ENCODE measurements at places on chromosomes 1 and 21.

- no peak for DNase-seq
Observed at GRCh38 chr1:116999596-116999995, 2.0 kb upstream of the CD101 start.

GRCh38 chr1:77265180-77265579 lies 16.6 kb upstream of the AK5 start:
- no peak for DNase-seq

- DNase-seq = no peak
Observed at GRCh38 chr1:231926340-231926739, 299.8 kb downstream of the DISC1 start.

DNA sequence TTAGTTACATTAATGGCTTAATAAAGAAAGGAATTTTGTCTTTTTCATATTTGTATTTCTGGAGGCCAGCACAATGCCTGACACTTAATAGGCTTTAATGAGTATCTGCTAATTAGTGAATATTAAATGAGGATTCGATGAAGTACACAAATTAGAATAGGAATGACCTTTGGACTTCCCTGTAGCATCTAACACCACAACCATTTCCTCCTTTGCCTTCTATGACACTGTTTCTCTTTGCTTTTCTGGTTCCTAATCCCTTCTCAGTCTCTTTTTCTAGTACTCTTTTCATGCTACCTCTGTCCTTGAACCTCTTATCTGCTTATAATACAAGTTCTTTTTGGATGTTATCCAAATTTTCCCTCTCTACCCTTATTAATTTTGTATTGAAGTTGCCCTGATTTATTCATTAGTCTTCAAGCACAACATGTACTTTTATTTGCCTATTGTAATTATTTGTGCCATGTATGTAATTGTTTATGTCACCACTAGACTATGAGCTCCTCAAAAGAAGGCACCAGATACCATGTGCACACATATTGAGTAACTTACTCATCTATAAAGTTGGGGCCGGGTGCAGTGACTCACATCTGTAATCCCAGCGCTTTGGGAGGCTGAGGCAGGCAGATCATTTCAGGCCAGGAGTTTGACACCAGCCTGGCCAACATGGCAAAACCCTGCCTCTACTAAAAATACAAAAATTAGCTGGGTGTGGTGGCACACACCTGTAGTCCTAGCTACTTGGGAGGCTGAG lies 23.8 kb downstream of the RPS27 start:
- no peak for DNase-seq

DNA sequence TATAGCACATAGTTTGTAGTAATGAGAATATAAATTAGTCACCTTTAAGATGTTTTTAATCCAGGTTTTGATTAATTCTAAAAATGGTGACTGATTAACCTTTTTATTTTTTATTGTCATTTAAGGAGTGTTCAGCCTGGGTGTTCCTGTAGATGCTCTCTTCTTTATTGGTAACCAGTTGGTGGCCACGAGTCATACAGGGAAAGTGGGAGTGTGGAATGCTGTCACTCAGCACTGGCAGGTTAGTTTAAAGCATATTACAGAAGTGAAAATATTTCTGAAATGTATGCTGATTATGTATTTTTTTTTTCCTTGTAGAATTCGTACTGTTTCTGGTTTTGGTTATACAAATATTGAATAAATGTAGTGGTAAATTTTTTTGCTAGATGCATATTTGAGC lies 28.1 kb downstream of the KCTD3 start:
- DNase-seq = no peak

GRCh38 chr1:71116729-71117128 lies 35.9 kb upstream of the ZRANB2 start:
- DNase-seq = no peak

GRCh38 chr1:177053648-177054047 lies 110.9 kb downstream of the ASTN1 start:
- DNase-seq = no peak

- DNase-seq = no peak
Observed at GRCh38 chr21:36337099-36337509, 17.1 kb downstream of the MORC3 start.

All from activated CD4-positive, alpha-beta T cell treated with anti-CD3 and anti-CD28 coated beads, Interleukin-2, amount 50 U/mL, for 24 hours (primary cell).